ENCODE measurements at places on chromosomes 1 and 21. TPM values are rescaled to one million over a fixed set of nuclear protein-coding genes. Genes with fewer than 3 reads are reported as not detected.
A peak's percentile ranks its signal among the peaks of the same experiment; 100 is the strongest.

LCE3E gene
- total RNA-seq = not detected

SPTA1 gene
- not detected for total RNA-seq

ADSS2 gene
- total RNA-seq = 50.2 TPM

ABCG1 gene
- not detected for total RNA-seq

DNA sequence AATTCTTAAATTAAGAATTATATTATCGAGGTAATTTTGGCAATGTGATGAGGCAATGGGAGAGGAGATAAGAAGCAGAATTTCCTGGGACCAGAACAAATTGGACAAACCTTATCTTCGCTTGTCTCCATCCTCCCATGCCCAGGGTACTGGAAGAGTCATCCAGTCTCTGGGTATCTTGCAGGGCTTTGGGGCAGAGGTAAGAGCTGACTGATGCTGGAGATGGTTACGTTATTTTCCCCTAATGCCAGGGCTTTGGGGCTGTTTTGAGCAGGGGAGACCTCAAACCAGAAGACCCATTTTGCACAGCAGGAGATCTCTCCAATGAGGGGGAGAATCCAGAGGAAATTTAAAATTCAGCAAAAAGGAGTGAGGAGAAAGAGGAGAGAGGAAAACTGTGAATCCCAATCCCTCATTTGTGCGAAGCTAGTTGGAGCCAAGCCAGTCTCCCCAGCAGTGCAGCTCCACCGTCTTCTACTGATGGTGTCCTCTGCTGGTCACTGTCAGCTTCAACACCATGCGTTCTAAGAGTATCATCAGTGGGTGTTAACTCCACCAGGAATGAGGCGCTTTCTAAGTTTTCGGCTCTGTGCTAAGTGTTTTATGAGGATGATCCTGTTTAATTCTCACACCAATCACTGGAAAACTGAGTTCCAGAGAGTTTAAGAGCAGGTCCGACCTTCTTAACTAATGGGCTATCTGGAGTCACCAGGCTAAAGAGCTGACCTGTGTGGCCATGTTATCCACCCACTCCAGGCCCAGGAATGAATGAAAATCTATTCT lies 86.8 kb upstream of the CD34 start:
- peak; percentile 77 for DNase-seq

DNA sequence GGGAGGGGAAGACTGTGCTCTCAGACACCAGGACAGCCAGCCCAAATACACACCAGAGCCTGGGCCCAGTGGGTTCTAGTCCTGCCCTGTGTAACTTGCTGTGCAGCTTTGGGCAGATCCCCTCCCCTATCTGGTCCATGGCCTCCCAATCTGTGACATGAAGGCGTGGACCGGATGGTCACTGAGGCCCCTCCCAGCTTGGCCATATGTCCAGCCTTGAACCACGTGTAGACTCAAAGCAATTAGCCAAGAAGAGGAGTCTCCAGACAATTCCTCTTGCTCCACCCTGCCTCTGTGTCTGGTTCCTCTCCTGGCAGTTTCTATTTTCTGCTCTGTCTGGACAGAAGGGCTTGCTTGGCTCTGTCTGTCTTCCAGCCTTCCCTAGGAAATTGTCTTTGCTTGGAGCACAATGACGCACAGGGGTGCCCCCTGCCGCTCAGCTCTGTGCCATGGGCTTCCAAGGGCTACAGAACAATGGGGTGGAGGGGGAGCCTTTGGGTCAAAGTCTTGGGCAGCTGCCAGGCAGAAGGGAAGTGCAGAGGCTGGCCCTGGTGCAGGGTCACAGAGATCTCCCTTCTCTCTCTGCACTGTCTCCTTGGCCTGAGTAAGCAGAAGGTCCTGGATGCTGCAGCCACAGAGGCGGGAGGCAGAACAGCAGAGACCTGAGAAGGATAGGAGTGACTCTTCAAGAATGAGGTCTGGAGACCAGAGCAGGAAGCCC lies 66.1 kb downstream of the TENT5C start:
- DNase-seq = peak; percentile 44

Measured in Karpas-422 (cell line).